Stimulated activated naive B cell treated with anti-CD40 and anti-IgM and Interleukin-4, amounts not matched to agents 10 μg/mL and 1 μg/mL and 100 μg/mL, for 72 hours (primary cell): ENCODE measurements at places on chromosomes 7 and 10.

- DNase-seq: no peak
Observed at GRCh38 chr10:96995851-96996250, 163.8 kb downstream of the LCOR start.

DNA sequence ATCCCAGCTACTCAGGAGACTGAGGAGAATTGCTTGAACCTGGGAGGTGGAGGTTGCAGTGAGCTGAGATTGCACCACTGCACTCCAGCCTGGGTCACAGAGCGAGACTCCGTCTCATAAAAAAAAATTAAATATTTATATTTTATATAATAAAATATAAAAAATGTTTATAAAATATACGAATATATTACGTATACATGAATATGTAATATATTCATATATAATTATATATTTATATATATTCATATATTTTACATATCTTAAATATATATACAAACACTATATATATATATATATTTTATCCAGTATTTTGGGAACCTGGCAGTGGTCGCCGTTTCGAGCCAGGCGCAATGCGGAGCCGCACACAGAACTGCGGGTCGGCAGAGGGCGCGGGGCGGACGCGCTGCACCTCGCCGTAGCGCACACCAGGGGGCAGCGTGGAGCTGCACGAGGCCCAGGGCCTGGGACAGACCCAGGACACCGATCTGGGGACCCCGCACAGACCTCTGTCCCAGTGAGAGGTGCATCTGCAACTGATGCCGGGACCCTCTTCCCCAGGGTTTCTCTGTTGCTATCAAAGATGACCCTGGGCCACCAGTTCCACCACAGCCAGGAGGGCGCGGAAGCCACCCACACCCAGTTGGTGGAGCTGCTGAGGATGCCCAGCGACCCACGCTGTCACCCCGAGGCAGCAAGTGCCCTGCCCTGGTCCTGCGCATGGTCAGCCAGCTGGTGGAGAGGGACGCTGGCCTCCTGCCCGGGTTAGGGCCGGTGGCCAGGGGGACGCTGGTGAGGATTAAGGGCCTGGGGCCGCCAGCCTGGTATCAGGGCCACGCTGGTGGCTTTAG is 22.7 kb downstream of the AP5Z1 start:
- peak; percentile 49 for DNase-seq

GRCh38 chr7:13778967-13779366 is 210.5 kb downstream of the ETV1 start:
- DNase-seq: no peak

- DNase-seq: no peak
Observed at GRCh38 chr10:93059975-93060886, at the start of gene CYP26C1. Gene CYP26C1, plus strand, starts transcription at chr10:93060798. Its CDS starts 466 bp downstream, at chr10:93061264.

- DNase-seq: no peak
Observed at GRCh38 chr10:70856454-70856853, 31.9 kb downstream of the PCBD1 start.

GRCh38 chr7:105084581-105084980 is 70.6 kb downstream of the KMT2E start:
- no peak for DNase-seq

DNA sequence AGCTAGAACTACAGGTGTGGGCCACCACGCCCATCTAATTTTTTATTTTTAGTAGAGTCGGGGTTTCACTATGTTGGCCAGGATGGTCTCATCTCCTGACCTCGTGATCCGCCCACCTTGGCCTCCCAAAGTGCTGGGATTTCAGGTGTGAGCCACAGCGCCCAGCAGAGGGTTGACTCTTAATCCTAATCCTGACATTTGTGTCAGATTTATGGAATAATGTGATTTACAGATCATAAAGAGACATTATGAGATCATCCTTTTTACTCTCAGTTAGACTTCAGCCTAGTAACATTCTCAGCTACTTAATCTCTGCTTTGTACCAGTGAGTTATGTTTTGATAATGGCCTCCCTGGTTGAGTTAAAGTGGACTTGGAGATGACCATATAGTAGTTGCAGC is 2.2 kb downstream of the BTRC start:
- DNase-seq: no peak

- no peak for DNase-seq
Observed at GRCh38 chr7:75842836-75843446, 29.3 kb upstream of the CCL24 start.

DNA sequence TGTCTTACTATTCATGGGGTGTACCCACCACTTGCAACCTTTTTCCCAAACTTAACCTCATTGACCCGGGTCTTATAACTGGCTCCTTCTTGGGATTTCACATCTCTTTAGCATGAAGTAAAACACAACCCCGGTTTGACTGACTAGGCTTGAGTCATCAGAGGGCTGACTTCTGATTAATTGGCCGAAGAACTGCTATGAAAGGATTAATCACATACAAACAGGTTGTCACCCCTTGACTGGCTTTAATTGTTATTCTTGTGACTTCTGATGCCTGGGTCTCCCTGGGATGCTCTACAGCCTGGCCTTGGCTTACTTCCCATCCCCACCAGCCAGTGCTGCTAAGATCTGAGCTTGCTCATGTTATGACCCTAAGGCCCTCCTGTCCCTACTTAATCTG is 8.8 kb upstream of the CRPPA start:
- no peak for DNase-seq

DNA sequence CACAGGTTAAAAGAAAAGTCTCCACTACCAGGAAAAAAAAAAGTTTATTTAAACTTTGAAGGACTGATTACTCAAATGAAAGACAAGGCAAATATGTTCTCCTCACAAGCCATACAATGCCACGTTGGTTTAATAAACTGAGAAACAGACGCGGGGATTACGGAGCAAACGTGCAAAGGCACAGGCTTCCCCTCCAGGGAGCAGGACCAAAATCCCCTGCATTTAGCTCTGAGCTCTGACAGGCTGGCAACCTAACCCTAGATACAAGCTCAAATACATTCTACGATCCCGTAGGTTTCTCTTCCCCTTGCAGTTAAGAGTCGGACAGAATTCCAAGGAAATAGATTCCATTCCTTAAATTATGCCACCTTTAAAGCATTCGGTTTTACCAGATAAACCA is 7.7 kb upstream of the GRB10 start:
- DNase-seq: no peak

DNA sequence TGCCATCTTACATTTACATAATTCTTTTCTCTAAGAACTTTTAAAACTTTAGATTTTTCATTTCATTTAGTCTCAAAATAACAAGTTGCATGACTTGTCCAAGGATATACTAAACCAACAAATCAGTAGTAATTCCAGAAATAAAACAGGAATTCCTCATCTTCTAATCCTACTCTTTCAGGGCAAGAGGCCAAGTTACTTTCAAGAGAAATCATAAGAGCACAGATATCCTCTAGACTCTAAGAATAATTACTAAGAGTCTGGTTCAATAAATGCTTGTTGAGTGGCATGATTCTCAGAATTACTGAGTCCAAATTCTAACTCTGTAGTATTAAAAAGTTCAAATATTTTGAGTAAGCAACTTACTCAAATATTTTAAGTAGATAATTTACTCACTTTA is 12.9 kb downstream of the PDZD8 start:
- DNase-seq: no peak

DNA sequence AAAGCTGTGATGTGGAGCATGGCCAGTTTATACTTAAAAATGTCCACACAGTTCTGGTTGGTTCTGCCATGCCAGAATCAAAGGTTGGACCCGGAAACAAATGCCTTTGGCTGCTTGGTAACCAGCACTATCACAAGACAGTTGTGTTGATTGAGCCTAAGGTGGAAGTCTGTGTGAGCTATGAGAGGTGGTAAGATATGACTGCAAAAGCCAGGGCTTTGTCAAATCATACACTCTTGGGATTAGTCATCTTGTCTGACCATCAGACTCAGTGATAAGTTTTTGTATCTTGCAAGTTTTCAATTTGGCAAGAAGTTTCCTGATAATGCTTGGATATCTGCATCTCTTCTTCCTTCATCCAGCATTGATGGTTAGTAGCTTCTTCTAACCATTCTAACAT is 35.5 kb downstream of the GPR141 start:
- DNase-seq: no peak

DNA sequence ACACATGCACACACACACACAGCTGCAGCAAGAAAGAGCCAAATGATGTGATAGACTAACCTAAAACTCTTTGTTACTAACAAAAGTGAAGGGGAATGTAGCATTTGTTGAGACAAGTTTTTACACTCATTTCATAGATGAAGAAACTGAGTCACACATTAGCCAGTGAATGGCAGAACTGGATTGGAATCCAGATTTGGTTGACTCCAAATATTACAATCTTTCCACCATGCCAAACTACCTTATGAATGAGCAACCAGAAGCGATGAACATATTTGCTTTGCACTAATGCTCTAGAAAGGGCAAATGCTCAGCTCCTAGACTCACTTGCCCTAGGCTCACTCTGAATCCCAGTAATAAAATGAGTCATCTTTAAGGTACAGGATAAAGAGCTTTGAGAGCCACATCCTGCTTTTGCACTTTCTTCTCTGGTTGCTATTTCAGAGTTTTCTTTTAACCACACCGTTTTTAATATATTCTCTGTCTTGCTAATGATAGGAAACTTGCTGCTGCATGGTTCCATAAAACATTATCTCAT is 111.9 kb downstream of the GPAM start:
- no peak for DNase-seq

- no peak for DNase-seq
Observed at GRCh38 chr7:124130-124949, 68.0 kb upstream of the FAM20C start.

DNA sequence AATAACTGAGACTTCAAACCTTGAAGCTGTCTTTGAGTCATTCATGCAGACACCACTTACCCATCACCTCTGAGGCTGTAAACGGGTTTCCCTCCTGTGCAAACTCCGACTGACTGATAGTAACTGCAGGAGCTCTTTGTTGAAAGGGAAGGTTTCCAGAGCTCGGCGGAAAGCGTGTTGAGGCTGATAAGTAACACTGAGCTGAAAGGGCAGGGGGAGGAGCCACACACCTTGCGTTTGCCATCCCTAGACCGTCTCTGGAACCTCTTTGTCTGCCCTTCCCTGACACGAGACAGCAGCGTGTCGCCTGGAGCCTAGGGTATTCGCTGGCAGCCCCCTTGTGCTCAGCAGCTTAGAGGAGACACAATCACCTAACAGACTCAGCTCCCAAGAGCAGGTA is 134.0 kb downstream of the PAXIP1 start:
- no peak for DNase-seq

DNA sequence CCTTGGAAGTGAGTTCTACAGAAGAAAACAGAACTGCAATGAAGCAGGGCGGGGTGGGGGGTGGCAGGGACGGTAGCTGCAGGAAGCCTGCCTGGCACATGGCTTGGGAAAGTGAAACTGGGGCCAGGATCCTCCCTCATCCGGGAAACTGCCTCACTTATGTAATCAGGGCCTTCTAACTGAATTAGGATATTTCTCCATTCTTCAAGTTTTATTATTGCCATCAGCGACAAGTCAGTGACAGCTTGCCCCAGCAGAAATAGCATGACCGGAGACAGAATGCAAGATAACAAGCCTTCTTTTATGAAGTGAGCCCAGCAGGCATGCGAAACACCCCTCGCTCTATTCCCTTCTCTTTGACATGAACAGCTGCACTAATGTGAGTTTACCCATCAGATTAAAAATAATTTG is 77.5 kb upstream of the CACUL1 start:
- DNase-seq: no peak

DNA sequence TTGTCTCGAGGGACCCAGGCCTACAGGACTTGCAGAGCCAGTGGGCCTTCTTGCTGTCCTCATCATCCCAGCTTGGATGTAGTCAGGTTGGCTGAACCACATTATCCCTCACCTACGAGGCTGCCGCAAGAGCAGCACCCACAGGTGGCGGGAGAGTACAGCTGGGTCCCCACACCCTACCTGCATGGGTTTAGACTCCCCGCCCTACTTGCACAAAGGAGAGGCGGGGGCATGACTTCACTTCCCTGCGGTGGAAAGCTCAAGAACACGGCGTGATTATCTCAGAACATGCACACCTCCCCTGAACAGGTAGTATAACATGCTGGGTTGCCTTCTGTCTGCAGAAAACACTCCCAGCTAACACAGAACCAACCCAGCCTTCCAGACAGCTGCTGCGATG is 57.5 kb downstream of the CTBP2 start:
- no peak for DNase-seq

GRCh38 chr7:119959811-119960210 is 313.2 kb upstream of the KCND2 start:
- no peak for DNase-seq

DNA sequence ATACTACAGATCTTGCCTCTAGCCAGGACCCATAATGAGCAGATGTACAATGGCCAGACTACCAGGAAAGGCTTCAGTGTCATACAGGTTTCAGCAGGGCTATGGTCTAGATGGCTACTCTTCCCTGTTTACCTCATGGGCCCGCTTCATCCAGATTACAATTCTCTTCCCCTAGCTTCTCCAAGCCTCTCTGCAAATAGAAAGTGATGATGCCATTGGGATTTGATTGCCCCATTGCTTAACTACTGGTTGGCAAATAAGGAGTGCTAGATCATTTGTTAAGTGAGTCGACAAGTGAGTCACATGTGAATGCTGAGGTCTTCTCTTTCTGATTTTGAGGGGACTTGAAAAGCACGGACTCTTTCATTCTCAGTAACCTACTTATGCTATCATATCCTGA is 361.5 kb upstream of the LRRTM3 start:
- DNase-seq: no peak

DNA sequence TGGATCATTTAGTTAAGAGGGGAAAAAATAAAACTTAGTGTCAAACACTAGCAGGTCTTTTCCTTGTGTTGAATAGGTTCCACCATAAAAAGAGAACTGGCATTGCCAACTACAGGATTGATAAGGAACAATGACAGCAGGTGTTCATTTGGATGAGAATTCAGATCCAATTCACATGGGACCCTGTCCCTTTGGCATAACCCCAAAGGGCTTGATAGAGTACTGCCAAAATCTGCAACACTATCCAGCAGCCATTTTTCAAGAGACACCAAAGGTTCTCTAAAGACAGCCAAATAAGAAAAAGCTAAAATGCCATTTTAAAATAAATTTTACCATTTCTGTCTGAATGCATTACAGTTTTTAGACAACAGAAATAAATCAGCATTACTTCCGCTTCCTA is 422.3 kb downstream of the DGKB start:
- no peak for DNase-seq

- DNase-seq: peak; percentile 58
Observed at GRCh38 chr7:1432411-1433082, 26.7 kb downstream of the MICALL2 start.

GRCh38 chr10:104638861-104639589 is 2.1 kb upstream of the SORCS3 start:
- DNase-seq: no peak

- no peak for DNase-seq
Observed at GRCh38 chr10:113241599-113242360, 291.7 kb downstream of the TCF7L2 start.

GRCh38 chr10:29559996-29560395 is 74.8 kb downstream of the SVIL start:
- no peak for DNase-seq

- DNase-seq: no peak
Observed at GRCh38 chr10:78462726-78463228, 429.1 kb downstream of the RPS24 start.

- DNase-seq: no peak
Observed at GRCh38 chr7:100127866-100128636, 1.3 kb downstream of the MBLAC1 start.
